RPMI8226 (cell line): ENCODE measurements at places on chromosomes 13 and 19.

- no peak for DNase-seq
Observed at GRCh38 chr19:54418030-54418929, 3.0 kb downstream of the TTYH1 start.

DNA sequence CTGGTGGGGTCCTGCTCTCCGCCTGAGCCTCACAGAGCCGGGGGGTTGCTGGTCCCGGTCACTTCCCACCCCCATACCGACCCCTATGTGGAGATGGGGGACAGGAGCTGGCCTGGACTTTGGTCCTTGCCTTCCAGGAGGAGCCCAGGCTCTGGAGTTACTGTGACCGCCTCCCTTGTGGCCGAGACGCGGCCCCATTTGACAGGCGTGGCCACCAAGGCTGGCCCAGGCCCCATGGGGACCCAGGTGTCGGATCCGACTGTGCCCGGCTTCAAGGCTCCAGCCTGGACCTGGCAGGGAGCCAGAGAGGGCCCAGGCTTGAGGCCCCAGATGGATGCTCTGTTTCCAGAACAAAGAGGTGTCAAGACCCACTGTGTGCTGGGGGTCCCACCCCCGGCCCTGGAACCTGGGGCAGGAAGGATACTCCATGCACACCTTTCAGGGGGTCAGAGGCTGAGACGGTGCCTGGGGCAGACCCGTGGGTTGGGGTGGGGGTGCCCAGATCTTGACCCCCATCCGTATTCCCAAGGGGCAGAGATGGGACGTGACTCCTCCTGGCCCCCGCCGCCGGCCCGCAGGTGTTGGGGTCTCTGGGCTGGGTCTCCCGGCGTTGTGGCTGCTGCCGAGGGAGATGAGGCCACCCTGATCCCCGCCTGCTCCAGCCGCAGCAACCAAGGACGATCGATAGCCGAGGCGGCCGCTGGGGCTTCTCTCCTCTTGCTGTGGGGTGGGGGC lies 47.8 kb upstream of the TCF3 start:
- no peak for DNase-seq

GRCh38 chr19:310141-310651 lies 19.0 kb upstream of the PLPP2 start:
- no peak for DNase-seq

DNA sequence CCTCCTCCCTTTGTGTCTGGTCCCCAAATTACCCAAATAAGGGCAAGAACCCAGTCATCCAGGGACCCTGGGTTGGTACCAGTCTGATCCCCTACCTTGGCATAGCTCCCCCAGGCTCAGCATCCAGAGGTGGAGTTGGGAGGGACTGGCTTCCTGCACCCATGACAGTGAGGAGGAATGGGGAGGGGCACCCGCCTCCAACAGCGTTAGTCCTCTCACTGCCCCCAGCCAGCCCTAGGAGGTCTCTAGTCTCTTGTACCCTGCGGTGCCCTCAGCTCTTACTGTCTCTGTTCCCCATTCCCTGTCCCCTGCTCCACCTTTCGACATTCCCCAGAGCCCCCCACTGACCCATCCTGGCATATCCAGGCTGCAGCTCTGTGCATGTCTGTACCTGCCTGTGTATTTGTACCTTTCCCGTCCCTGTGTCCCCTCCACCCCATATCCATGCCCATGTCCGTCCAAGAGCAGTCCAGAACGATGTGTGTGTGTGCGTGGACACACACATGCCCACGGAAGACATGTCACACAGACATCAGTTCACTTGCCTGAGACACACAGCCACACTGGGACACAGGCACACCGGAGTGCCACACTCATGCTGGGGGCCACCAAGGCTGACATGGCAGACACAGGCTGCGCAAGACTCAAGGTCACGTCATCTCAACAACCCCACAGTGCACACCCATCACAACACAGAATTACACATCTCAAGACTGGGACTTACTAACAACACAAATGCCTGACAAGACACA lies 17.8 kb downstream of the ERFL start:
- no peak for DNase-seq
